ENCODE measurements at places on chromosomes 16 and 17.

DNA sequence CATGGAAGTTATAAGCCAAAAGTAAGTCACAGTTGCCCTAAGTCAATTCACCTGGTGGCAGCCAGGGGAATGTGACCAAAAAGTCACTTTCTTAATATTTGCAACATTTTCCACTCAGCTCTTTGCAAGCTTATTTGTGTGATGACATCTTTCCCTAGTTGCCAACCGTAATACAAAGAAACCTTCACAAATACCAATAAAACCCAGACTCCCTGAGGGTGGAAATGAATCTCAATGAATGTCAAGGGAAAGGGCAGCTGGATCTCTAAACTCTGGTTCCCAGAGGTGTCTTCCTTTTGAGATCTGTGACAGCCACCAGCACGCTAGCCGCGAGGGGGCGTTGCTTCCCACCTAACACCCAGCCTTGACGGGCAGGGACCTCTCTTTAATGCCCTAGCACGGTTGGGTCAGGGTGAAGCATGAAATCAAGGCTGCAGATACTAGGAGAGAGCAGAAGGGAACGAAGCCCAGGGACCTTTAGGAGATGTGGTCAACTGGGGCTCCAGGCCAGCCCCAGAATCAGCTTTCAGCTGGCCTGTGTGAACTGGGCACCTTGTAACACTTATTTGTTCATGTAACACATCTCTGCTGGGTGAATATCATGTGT lies 82.2 kb downstream of the CMC2 start:
- no peak for DNase-seq

DNA sequence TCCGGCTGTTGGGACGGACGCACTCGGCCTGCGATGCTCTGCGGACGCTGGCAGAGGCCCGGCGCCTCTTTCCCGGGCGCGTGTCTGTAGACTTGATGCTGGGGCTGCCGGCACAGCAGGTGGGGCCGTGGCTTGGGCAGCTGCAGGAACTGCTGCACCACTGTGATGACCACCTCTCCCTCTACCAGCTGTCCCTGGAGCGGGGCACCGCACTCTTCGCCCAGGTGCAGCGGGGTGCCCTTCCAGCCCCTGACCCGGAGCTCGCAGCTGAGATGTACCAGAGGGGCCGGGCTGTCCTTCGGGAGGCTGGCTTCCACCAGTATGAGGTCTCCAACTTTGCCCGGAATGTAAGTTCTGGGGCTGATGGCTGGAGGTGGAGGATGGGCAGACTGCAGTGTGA lies 3.5 kb downstream of the RSAD1 start:
- no peak for DNase-seq

DNA sequence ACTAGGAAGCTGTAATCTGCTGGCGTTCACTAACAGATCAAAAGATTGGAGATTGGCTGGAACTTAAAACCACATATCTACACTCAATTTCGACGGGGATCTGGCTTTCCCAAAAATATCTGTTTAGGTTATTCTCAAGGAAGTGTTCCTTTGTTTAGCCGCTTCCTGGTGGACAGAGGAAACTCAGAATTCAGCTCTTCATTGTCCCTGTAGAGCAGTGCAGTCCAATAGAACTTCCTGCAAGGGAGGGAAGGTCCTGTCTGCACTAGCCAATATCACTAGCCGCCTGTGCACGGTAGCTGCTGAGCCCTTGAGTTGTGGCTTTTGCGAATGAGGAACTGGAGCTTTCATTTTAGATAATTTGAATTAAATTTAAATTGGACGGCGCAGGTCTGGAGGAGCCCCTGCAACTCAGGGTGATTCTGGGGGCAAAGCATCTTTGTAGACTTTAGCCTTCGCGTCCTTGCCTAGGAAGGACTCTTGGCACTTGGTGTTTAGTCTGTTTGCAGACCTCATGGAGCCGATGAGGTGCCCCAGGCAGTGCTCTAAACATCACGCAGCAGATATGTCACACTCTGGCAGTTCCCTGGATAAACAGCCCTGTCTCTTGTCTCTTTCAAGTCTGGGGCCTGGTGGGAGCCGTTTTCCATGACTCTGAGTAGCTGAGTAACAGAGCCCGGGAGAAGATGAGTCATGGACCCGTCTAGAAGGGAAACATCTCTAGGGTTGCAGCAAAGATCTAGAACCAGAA lies 122.2 kb downstream of the CCDC182 start:
- DNase-seq, result no peak

DNA sequence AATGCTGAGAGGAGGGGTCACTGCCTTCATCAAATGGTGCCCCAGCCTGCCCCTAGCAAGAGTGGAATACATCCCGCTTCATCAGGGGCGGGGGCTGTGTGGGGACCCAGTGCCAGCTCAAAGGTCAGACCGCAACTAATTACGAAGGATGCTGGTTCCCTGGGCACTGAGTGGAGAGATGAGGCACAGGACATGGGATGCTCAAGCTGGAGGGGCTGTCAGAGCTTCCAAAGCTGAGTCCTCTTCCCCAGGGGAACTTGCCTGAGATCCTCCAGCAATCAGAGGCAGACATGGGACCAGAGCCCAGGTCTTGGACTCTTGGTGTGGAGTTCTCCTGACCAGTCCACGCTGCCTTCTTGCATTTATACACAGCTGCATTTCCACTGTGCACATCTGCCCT lies 18.9 kb downstream of the UNC45B start:
- no peak for DNase-seq

GRCh38 chr17:1726626-1727257 lies 2.2 kb downstream of the WDR81 start:
- no peak for DNase-seq

DNA sequence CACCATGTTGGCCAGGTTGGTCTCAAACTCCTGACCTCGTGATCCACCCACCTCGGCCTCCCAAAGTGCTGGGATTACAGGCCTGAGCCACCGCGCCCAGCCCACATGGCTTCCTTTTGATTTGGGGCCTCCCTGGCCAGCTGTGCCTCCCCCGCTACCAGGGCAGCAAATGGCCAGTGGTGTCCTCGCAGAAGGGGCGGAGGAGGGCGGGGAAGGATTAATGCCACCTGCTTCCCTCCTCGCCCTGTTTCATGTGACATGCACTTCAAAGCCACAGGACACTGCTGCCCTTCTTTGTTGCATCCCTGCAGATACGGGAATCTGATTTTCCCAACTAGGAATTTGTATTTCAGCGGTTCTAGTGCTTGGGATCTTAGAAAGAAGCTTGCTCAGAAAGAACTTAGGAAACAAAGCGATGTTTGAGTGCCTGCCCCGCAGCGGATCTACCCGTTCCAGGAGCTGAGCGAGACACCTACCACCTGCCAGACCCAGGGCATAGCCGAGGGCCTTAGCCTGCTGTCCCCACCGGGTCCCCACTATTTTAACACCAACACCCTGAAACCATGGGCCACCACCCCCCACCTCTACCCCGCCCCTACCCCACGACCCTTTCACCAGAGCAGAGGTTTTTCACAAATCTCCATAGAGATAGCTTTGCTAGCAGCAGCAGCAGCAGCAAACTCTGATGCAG lies 37.7 kb upstream of the CCDC182 start:
- no peak for DNase-seq

- no peak for DNase-seq
These were observed 2.2 kb downstream of the TOX3 start for GRCh38 chr16:52544703-52545102.

GRCh38 chr17:59688008-59688407 lies 19.2 kb downstream of the PTRH2 start:
- DNase-seq, result no peak

GRCh38 chr16:19926449-19927390 lies 42.1 kb upstream of the GPRC5B start:
- no peak for DNase-seq

- DNase-seq, result no peak
These were observed 1.5 kb downstream of the FOXN1 start for GRCh38 chr17:28507567-28508203.
